Posterior cingulate gyrus (tissue), 11 donors: ENCODE measurements at places on chromosomes 1 and 21.

GRCh38 chr1:211830328-211831142 is at the start of gene LPGAT1:
LPGAT1 (minus strand) TSS chr1:211830763; CDS start chr1:211829296, 1,467 bp downstream.
- DNase-seq, result peak; percentile 80

- DNase-seq, result no peak
Measured at GRCh38 chr1:40954626-40955025, 24.9 kb upstream of the CTPS1 start.

GRCh38 chr1:89203166-89203565 is 4.4 kb upstream of the GBP4 start:
- no peak for DNase-seq

DNA sequence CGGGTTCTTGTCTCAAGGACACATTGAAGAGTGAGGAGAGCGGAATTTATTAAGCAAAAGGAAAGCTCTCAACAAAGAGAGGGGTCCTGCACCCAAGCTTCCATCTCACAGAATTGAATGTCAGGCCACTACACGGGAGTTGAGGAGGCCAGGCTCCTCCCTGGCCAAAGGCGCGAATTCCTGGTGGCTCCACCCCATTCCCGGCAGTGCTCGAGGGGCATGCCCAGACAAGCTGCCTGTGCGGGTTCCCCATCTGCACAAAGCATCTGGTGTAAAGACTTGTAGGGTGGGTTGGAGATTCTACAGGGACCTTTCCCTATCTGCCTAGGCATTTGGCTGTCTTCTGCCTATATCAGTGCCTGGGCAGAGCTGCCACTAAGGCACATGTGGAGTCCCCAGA is 648.5 kb upstream of the PKN2 start:
- DNase-seq, result no peak

GRCh38 chr1:24275104-24275410 is 44.1 kb upstream of the GRHL3 start:
- DNase-seq, result no peak

GRCh38 chr1:179082999-179083335 is 1.1 kb downstream of the TOR3A start:
- DNase-seq, result no peak

DNA sequence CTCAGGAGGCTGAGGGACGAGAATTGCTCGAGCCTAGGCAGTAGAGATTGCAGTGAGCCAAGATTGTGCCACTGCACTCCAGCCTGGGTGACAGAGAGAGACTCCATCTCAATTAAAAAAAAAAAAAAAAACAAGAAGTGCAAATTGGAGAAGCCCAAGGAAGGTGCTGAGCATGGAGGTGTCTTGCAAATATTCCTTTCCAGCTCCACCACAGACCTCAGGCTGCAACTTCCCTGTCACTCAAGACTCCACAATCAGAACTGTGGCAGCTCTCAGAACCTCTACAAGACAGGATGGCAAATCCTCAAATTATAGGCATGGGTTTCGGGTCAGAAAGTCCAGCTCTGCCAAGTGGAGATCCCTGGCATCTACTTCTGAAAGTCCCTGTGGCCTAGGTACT is 104.4 kb upstream of the TIAM1 start:
- no peak for DNase-seq

- DNase-seq, result no peak
Measured at GRCh38 chr1:208219659-208220282, 24.4 kb downstream of the PLXNA2 start.

DNA sequence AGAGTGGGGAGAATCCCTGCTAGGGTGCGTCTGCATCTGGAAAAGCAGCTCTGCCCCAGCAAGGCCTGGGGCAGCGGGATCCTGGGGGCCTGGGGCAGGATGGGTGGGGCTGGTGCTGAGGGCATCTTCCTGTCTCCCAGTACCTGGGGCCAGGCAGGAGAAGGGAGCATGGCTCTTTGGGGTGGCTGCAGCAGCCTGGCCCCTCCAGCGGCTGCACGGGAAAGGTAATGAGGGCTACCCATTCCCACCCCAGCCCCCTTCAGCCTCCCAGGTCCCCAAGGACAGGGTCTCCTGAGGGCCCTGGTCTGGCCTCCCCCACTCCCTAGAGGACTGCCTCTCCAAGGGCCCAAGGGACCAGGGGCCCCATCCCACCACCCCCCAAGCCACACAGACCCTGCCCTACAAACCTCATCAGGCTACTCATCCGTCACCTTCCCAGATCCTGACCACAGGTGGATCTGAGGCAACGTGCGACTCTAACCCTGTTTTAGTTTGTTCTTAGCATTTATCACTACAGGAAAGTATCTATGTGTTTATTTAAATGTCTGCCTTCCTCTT is 910 bp upstream of the ANKRD65 start:
- DNase-seq, result no peak

DNA sequence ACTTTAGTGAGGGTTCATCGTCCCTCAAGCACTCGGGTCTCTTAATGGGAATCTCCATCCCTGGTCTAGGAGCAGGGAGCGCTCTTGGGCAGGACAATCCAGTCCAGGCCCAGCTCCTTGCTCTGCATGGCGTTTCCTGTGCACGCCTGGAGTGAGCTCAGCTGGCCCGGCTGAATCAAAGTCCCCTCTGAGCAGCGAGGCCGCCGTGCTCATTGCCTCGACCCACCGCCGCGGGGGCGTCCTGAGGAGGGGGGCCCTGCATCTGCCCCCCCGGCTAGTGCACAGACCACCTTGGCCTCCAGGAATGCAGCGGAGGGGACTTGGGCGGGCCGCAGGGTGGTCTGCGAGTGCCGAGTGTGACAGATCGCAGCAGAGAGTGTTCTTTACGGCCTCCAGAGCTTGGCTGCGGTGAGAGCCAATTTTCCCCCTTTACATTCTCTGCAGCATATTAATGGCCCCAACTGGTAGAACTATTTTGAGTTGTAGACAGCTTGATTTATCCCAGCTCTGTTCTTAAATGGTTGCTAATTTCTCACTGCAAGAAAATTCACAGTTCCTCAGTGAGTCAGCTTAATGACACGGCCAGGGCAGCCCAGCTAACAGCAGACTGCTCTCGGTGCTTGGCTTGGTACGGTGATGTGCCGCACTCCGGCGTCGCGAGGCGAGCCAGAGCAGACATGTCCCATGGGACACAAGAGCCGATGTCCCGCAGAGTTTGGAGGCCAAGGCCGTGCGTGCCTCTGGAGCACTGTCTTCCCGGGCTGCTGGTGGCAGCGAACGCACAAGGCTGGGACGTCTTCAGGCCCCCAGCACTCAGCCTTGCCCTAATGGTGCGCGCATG is 39.8 kb downstream of the SNAP47 start:
- no peak for DNase-seq

- DNase-seq, result peak; percentile 90
Measured at GRCh38 chr1:110003747-110004428, 19.3 kb downstream of the AHCYL1 start.

GRCh38 chr1:59526240-59526639 is 229.3 kb downstream of the FGGY start:
- no peak for DNase-seq

DNA sequence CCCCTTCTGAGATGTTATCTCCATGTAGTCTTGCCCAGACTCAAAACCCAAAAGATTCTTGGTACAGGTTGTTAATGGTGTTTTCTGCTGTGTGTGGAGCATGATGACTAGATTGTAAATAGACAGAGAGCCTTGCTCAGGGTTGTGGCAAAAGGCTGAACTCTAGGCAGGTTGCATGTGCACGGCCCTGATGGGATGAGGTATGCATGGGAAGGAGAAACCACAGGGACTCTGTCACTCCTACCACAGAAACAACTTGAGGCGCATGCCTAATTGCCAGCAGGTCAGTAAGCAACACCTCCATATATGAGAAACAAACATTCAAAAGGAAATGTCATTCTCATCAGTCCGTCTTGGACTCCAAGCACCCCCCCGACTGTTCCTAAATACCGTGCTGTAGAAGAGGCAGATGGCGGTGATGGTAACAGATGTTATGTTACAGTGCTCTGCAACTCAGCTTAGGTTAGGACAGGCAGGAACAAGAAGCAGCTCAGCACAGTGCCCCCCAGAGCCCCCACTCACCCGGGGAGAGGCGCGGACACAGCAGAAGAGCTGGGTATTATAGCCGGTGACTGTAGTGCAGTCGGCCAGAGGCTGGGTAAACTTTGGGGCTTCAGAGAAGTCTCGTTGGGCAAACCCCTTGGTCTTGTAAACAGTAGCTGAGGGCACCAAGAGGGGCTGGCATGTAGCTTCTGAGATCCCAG is 10.9 kb downstream of the MYBPHL start:
- no peak for DNase-seq

DNA sequence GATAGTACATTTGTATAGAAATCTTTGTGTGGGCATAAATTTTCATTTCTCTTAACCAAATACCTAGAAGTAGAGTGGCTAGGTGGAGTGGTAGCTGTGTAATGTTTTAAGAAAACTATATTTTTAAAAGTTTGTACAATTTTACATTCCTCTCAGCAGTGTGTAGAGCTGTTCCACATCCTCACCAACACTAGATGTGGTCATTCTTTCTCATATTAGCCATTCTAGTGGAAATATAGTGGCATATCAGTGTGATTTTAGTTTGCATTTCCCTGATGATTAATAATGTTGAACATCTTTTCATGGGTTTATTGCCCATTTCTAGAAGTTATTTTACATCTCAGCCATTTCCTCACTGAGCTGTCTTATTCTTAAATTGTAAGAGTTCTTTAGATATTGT is 65.5 kb downstream of the ITSN1 start:
- DNase-seq, result no peak

GRCh38 chr1:160795951-160796383 is at the start of gene LY9:
LY9 (plus strand) TSS chr1:160796174; CDS start chr1:160796188, 14 bp downstream.
- DNase-seq, result no peak

- peak; percentile 29 for DNase-seq
Measured at GRCh38 chr21:44454747-44455523, at the start of gene LRRC3. LRRC3 (plus strand) TSS chr21:44455510; CDS start chr21:44456645, 1,135 bp downstream.

- DNase-seq, result no peak
Measured at GRCh38 chr1:236176337-236177336, 34.3 kb downstream of the GPR137B start.

DNA sequence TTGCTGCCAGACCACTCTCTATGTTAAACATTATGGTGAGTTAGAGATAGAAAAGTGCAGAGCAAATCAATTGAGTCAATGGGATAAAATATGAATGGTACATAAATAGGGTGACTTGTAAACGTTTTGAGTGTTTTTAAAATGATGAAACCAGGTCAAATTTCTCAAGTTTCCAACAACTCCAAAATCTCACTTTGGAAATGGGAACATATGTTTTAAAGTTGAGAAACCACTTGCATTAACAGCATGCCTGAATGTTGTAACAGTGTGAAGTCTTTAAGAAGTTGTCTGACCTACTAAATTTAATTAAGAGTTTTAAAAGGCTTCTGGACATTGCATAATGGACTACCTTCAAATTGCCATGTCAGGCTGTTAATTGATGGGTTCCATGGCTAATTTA is 33.6 kb upstream of the RAVER2 start:
- DNase-seq, result no peak

DNA sequence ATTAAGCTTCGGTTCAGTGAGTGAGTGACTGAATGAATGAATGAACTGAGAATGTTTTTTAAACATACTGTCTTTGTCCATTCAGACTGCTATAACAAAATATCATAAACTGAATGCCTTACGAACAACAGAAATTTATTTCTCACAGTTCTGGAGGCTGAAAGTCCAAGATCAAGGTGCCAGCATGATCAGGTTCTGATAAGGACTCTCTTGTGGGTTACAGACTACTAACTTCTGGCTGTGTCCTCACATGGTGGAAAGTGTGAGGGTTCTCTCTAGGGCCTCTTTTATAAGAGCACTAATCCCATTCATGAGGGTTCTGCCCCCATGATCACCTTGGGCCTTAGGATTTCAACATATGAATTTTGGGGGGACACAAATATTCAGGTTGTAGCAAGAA is 7.1 kb upstream of the DUSP10 start:
- DNase-seq, result no peak

DNA sequence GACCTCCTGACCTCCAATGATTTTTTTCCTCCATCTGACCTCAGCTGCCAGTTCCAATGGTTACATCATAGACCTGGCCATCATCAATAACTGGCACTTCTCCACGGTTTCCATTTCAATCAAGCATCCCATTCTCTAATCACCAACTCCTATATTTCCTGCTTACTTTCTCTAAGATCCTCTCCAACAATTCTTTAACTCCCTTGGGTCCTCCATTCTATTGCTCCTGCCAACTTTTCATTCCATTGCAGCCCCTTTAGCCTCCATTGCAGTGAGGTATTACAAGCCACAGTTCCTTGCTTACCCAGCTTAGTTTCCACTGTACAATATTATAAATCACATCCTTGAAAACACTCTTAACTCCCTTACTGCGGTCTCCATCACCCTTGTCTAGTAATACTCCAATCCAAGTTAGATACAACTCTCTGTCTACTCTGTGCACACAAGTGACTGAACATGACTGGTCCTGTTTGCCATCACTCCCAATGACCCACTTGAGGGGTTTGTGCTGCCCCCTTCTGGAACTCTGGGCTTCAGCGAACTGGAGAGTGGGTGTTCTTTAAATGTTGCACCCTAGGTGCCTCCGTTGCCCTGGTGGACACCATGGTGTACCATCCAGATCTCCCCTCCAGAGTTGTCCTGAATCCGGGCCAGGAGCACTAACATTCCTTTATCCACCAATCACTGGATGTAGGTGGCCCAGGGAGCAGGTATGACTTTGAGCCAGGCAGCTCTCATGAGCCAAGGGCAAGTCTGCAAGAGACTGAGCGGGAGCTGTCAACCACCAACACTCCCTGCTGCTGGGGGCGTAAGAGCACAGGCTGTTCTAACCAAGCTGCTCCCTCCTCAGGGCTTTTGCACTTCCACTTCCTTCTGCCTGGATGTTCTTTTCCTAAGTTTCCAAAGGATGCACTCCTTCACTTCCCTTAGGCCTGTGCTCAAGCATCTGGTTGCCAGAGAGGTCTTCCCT is 3.7 kb upstream of the FNDC7 start:
- DNase-seq, result no peak

DNA sequence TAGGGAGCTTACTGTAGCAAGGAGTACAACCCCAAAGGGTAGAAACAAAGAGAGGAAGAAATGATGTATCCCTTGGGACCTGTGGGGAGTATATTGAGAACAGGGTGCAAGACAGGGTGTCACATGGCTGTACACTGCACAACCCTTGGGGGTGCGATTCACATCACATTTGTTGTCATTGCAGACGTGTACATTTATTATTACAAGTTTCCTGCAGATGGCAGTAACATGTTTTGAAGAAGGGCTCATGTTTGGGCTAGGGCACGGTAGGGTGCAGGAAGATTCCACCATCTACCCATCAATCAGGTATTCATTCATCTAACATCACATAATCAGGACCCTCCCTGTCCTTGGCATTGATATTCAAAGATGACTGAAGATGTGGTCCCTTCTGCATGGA is 62.5 kb downstream of the NDUFS5 start:
- DNase-seq, result no peak

- no peak for DNase-seq
Measured at GRCh38 chr1:216045400-216045799, 377.8 kb downstream of the USH2A start.

GRCh38 chr21:37098751-37099150 is 25.7 kb downstream of the TTC3 start:
- DNase-seq, result no peak

DNA sequence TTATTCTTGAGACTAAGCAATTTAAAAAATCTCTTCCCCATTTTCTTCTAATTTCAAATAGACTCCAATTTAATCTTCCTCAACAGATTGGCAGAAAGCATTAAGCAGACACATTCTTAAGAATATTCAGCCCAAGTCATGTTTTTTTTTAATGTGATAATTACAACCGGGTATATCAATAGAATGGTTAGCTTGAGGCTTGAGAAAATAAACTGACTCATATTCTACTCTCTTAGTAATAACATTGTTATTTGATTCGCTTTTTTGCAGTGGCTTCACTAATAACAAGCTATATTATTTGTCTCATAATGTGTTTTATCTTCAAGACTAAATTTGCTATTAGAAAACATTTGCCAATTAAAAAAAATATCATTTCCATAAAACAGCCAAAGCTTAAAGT is 488.6 kb upstream of the RGS18 start:
- DNase-seq, result no peak

- DNase-seq, result no peak
Measured at GRCh38 chr21:7952648-7953047, 2568.7 kb upstream of the TPTE start.
